Stimulated activated CD4-positive, alpha-beta T cell treated with anti-CD3 and anti-CD28 coated beads, Interleukin-2, amount 100 ng/mL, for 48 hours (primary cell): ENCODE measurements at places on chromosomes 1 and 21.

DNA sequence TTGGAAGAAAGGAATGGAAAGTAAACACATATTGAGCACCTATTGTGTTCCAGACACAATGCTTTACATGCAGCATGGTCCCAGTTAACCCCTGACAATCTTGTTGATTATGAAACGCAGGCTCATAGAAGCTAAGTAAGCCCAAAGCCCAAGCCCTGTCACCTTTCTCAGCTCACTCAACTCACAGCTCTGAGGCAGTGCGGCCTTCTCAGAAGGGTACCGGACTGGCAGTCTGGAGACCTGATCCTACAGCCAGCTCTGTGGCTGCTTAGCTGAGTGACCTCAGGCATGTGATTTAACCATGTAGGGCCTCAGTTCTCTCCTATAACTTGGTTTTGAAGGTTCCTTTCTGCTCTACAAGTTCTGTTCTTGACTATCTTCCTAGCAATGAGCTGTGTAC, 464 bp upstream of the RNASEL start:
- DNase-seq, result no peak

- DNase-seq, result no peak
Measured at GRCh38 chr1:50705699-50706098, 254.4 kb downstream of the FAF1 start.

DNA sequence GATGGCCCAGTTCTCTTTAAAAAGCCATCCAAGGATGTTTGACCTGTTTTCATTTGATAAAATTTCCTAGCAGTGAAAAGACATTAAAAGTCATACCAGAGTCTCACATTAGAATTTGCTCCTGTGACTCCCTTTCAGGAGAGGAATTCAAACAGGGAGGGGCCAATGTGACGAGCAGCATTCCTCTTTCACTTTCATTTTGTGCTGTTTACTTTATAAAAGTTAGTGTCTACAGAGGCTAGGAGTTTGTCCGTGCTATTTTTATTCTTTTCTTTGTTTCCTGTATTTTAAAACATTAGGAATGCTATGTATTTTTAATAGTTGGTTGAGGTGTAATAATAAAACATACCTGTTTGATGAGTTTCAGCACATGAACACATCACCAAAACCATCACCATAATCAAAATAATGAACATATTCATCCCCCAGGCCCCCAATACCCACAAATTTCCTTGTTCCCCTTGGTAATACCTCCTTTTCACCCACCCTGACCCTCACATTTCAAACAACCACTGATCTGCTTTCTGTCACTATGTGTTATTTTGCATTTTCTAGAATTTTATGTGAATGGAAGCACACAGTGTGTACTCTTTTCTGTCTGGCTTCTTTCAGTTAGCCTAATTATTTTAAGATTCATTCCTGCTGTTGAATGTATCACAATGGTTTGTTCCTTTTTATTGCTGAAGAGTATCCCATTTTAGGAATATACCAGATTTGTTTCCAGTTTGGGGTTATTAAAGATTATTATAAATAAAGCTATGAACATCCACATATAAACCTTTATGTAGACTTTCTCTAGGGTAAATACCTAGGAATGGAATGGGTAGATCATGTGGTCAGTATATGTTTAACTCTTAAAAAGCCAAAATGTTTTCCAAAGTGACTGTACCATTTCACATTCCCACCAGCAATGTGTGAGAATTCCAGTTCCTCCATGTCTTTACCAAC, 129.5 kb downstream of the TENT5C start:
- DNase-seq, result no peak

DNA sequence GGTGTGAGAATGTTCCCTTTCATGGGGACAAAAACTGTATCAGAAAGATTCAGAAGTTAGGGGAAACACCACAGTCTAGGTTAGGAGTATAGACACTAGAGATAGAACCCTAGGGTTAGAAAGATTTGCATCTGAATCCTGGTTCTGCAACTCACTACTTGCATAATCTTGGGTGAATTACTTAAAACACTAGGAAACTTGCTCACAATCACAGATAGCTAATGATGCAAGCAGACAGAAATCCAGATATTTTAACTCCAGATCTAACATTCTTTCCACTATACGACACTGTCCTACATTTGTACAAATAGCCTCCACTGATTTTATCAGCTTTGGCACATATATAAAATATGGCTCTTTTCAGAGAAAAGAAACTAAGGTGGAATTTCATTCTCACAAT, 30.8 kb upstream of the GLIS1 start:
- no peak for DNase-seq

DNA sequence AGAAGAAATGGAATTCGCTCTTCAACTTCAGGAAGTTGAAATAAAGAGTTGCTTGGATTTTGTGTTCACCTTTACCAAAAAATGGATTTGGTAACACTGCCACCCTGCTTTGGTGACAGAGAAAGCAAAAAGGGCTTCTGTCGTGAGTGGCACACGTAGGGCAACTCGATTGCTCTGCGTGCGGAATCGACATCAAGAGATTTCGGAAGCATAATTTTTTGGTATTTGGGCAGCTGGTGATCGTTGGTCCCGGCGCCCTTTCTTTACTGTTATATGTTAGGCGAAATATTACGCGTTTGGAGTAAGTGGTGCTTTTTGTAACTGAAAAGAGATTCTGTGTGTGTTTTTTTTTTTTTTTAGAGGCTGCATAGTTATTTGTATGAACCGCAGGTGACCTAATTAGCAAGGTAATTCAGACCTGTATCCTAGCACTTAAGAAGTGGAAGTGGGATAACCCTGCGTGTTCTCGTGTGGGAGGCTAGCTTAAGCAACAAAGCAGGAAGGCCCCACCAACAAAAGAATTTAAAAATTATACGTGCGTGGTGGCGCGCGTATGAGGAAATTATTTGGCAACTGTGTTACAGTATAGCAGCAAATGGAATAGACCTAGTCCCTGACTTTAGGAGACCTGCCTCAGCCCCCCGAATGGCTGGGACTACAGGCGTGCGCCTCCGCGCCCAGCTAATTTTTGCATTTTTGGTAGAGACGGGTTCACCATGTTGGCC, at the start of gene RNU11:
Gene RNU11 (plus strand): TSS at position 127 of the 725 bp plus-strand sequence.
- DNase-seq, result peak; percentile 86

- DNase-seq, result no peak
Measured at GRCh38 chr1:14115976-14116375, 416.0 kb downstream of the PRDM2 start.
